ENCODE measurements at places on chromosomes 13 and 19.

GRCh38 chr19:31491242-31491641 is 142.0 kb upstream of the TSHZ3 start:
- DNase-seq = no peak

GRCh38 chr19:21590867-21591266 is 85.5 kb downstream of the ZNF429 start:
- DNase-seq = no peak

DNA sequence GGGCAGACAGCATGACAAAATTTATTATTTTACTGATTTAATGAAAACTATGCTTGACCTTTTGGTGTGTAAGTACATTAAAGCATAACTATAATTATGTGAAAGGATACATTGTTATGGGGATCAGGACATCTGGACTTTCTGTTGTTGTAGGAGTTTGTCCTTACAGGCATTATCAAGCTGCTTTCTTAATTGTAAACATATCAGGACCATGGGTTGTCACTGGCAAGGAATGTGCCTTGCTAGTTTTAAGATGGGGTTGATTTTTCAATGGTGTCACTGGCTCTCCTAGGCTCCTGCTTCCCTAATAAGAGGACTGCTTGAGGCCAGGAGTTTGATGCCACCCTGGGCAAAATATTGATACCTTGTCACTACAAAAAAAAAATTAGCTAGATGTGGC is 32.6 kb downstream of the KBTBD6 start:
- DNase-seq = no peak

- no peak for DNase-seq
These were observed 300.8 kb downstream of the EFNB2 start for GRCh38 chr13:106234636-106235035.

DNA sequence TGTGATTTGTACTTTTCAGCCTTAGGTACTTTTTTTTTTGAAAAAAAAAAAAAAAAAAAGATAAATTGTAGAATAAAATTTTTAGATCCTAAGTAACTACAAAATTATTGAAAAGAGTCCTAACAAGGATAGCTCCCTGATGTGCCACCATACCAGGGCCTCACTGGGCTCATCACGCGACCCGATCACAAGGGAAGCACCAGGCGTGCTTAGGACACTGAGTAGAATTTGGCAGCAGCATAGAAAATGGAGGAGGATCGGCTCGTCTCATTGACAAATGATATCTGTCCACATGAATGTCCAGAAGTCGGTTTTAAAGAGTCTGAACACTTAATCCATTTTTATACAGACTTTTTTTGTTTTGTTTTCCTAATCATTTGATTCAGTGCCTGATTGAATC is 179.0 kb downstream of the STK24 start:
- no peak for DNase-seq

DNA sequence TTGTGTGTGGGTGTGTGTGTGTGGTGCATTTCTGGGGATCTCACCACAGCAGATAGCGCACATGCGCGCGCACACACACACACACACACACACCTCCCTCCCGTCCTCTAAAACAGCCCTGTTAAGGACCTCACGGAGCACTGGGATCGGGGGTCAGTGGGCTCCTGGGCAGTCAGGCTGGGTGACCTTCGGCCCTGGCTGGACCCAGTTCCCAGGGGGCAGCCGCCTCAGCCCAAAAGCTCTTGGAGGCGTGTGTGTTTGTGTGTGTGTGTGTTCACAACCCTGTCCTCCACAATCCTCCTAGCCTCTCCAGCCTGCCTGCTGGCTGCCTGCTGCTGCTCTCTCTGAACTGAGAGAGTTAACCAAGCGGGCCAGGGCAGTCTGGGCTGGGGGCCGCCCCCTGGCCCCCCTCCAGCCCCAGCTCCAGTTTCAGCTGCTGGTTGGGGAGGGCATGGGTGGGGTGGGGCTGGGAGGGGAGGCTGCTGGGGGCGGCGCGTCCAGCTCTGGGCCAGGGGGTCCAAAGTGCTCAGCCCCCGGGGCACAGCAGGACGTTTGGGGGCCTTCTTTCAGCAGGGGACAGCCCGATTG is at the start of gene FXYD1:
Gene FXYD1, plus strand, starts transcription at position 520 of the 588 bp plus-strand sequence. CDS start 1,256 bp downstream, outside the sequence.
- DNase-seq = no peak

- no peak for DNase-seq
These were observed 9.0 kb upstream of the IPO5 start for GRCh38 chr13:97944396-97945029.

- DNase-seq = no peak
These were observed 17.9 kb downstream of the FBN3 start for GRCh38 chr19:8131517-8131916.

DNA sequence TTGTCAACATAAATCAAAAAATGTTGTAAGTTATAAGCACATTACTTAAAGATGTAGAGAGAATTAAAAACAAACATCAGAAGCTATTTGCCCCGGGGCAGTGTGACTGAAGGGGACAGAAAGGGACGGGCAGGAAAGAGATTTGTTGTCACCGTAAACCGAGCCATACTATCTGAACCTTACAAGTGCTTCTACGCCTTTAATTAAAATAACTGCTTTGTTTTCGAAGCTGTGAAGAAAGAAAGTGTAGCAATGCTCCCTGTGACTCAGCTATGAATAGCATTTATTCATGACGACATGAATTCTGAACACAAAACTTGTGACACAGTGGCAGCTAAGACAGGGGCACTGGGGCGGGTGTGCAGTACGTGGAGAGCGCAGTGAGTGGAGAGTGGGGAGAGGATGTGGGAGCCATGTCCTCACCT is 30.0 kb downstream of the ZNF787 start:
- DNase-seq = no peak

DNA sequence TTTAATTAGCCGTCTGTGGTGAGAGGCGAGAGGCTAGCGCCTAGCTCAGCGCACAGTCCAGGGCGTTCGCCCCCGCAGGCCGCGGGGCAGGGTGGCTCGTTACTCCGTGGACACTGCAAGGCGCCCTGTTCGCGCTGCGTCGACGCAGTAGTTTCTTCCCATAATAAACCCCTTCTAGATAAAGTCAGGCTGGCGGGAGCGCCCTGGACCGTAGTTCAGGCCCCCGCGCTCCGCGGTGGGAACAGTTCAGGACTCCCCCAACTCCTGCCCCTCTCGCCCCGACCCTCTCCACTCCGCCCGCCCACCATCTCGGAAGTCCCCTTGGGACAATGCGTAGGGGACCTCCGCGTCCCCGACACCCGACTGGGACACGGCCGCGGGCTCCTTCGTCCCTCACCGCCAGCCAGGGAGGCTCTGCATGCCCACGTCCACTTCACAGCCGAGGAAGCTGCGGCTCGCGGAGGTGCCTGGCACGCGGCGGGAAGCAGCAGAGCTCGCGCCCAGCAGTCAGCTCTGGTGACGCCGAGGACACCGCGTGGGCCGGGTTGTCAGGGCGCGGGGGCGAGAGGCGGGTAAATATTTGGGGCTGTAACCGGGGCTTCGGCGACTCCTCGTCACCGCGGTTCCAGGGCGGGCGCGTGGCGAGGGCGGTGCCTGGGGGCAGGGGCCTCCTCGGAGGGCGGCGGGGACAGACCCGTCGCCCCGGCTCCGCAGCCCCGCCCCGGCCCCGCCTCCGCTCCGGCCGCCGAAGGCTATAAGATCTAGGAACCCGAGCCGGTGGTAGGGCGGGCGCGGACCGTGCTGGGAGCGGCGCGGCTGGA is at the start of gene RGCC:
Gene RGCC, plus strand, starts transcription at position 783 of the 821 bp plus-strand sequence. CDS start 158 bp downstream, outside the sequence.
- no peak for DNase-seq
